Suppressor macrophage treated with lipopolysaccharide for 1 hour (primary cell): ENCODE measurements at places on chromosomes 16 and 17.

DNA sequence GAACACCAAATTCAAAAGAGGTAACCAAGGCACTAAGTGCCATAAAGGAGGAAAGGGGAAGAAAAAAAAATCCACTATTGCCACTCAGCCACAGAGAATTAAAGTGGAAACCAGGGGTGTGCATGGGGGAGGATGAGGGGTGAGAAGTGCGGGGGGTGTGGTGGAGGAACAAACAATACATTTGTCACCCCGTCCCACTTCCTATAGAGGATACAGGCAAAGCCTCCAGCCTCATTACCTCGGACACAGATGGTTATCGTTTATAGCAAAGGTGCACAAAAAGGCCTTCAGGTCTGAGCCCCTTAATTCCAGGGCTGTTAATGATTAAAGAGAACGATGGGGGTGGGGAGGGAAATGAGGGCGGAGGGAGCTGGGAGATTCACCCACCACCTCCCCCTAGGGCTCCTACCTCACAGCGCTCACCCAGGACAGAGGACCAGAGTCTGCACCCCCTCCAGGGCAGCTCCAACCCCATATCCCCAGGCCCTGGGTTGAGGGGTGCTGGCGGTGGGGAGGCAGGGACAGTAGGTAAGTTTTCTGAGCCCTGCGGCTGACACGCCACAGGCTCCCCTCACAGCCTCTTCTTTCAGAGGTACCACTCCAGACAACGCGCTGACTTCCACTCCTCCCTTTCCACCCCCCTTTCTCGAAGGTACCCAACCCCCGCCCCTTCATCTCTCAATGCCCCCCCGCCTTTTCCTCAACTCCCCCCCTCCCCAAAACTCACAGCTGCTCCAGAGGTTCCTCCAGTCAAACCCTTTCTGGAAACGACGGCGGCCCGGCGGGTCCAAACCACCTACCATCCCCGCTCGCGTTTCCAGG lies 470 bp downstream of the DCUN1D3 start:
- DNase-seq = peak; percentile 83

DNA sequence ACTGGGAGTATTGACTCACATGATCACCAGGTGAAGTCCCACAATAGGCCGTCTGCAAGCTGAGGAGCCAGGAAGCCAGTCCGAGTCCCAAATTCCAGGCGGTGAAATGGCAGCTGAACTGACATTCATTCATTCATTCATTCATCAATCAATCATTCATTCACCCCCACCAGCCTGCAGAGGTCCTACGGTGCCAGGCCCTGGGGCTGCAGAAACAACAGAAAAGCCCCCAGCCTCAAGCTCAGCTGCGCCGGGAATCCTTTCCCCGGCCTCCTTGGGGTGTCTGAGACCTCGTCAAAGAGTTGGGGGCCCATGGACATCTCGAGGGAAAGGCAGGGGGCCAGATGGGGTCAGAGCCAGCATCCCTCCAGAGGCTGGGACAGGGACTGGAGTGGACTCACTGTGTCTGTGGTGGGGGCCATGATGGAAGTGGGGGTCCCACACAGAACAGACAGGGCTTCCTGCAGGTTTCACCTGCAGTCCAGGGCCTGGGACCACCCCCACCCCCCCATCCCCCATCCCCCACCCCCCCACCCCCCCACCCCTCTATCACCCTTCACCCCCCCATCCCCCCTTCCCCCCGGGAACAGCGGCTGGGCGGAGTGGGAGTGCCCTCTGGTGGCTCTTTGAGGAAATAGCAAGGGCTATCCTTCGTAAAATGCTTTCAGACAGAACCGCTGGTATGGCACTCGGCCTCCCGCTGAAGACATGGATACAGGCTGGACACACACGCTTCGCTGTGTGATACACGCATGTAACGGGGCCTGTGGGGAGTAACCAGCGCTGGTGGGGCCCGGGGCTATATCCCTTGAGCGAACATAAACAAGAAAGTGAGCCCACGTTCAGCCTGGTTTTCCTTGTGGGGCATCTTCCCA lies 8.5 kb upstream of the ZC3H18 start:
- peak; percentile 52 for DNase-seq

DNA sequence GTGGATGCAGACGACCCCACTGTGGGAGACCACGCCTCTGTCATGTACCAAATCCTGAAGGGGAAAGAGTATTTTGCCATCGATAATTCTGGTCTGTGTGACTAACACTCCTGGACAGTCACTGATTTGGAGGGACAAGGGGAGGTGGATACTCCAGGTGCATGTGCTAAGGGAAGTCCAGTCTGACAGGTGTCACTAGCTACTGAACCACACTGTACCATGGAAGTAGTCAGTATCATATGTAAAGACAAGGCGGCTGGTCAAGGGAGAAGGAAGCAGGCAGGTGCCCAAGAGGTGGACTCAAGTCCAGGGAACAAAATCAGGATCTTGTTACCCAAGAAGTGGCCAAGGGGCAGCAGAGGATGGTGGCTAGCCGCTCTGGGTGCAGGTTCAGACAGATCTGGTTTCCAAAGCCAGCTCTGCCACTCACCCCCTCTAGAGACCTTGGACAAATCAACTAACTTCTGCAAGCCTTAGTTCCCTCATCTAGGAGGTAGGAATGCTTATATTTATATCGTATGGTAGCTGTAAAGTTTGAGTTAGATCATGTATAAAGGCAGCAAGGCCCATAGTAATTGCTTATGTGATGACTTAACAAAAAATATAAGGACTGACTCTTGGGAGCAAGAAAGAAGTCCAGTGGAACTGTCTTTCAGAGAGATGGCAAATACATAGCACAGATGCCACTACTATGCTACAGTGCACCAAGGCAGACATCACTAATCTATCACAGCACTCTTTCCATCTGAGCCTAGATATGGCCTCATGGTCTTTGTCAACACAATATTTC lies 22.1 kb downstream of the CDH5 start:
- no peak for DNase-seq

DNA sequence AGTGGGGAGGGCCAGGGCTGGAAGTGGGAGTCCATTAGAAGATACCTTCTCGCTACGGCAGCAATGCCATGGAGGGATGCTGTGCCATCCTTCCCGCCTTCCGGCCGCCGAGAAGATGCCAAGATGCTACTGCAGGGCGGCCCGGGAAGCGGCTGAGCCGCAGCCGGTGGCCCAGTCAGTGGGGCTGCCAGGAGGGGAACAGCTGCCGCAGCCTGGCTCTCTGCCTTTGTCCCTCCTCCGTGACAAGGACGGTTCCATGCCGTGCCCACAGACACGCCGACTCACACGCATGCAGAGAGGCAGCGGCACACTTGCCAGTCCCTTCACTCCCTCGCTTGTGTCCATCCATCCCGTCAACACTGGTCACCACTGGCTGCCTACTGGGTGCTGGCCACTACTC lies 20.2 kb upstream of the NCBP3 start:
- DNase-seq = no peak

GRCh38 chr17:44198721-44199552 lies 747 bp downstream of the ATXN7L3 start:
- DNase-seq = peak; percentile 61

DNA sequence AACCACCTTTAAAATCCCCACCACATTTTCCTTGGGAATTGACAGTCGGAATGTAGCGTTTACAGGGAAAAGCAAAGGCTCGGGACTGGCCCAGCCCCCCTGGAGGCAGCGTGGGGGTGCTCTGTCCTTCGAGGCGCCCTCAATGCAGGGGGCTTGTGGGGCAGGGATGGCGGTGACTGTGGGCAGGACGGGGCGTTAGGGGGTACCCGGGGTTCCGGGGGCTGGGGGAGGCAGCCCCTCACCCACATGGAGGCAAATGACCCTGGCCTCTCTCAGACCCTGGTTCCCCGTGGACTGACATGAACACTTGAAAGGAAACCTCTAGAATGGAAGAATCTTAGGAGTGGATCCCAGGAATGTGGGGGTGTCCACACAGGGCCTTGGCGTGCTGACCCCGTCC lies 78.4 kb upstream of the GNG13 start:
- no peak for DNase-seq

- peak; percentile 60 for DNase-seq
Observed at GRCh38 chr16:17476414-17477259, 5.9 kb upstream of the XYLT1 start.

- no peak for DNase-seq
Observed at GRCh38 chr16:79456036-79456435, 144.5 kb downstream of the MAF start.

GRCh38 chr17:78532922-78533640 lies 44.1 kb downstream of the DNAH17 start:
- DNase-seq = peak; percentile 86

GRCh38 chr17:9872852-9873251 lies 32.2 kb downstream of the RCVRN start:
- DNase-seq = no peak

DNA sequence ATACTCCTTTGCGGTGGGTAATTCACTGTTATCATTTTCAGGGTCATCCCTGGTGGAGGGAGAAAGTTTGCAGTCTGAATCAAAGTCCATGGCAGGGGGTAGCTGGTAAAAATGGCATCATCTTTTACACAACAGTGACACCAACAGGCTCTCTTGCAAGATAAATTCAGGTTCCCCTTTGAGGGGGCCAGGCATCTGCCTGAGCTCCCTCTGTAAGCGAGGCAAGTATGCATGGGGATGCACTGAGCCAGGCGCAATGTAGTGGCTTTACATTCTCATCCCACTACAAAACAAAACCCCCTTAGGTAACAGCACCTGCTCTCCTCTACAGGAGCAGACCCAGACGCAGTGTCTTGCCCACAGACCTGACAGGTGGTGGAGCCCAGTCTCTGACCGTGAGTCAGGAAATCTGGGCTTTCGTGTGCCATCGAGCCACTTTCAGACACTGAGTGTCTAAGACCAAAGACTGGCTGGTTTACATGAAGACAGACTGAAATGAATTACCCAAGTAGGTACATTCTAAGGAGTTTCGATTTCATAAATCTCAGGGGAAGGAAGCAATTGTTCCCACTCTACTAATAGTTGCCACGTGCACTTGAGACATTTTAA lies 17.7 kb downstream of the LITAFD start:
- no peak for DNase-seq

DNA sequence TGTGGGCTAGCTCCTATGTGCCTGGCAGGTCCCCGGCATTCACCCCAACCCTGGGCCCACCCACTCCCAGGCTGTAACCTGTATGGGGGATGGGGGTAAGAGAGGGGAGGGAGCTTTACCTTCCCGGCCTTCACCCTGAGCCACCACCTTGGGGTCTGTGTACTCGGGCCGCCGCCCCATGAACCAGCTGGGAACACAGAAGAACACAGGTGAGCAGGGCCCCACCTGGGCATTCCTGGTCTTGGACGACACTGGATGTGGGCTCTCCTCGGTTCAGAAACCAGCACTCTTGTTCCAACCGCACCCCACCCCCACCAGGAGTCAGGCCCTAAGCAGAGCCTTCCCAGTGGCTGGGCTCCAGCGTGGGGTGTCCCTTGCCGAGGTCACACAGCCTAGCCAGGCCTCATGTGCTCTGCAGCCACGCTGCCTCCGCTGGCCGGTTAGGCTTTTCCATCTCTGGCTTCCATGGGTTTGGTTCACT lies 18.8 kb downstream of the B9D1 start:
- no peak for DNase-seq

DNA sequence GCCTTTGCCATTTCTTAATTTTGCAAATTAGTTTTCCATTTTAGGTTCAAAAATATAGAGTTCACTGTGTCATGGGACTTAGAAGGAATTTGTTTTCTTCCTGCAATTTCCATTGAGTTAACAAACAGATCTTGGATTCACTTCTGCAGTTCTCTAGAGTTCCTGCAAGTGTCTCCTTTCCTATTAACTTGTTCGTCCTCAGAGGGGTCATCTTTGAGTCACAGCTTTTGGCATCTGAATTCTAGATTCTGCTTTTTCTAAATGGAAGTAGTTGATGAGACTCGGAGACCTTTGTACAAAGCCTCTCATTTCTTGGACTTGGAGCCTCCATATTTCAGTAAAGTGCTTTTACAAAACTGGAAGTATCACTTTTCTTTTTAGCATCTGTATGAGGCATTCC lies 323.3 kb downstream of the BCAS3 start:
- DNase-seq = no peak

GRCh38 chr16:7990626-7991260 lies 599.6 kb downstream of the TMEM114 start:
- DNase-seq = peak; percentile 0

- no peak for DNase-seq
Observed at GRCh38 chr16:19164285-19164684, 3.8 kb upstream of the SYT17 start.

DNA sequence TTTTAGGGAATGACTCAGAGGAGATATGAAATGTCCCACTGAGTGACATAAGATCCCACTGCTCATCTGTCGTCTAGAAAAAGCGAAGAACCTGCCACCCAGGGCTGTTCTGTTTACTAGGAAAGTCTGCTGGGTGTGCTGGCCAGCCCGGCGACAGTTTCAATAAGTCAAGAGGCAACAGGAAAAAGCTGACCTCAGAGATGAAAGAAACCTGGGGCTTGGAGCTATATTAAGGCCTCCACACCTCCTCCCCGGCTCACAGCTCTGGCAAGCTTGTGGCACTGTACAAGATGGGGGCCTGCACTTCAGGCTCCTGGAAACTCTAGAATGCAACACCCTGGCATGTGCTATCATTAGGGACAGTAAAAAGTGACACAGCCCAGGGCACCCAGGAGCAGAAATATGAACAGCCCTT lies 10.6 kb downstream of the ZFHX3 start:
- no peak for DNase-seq

DNA sequence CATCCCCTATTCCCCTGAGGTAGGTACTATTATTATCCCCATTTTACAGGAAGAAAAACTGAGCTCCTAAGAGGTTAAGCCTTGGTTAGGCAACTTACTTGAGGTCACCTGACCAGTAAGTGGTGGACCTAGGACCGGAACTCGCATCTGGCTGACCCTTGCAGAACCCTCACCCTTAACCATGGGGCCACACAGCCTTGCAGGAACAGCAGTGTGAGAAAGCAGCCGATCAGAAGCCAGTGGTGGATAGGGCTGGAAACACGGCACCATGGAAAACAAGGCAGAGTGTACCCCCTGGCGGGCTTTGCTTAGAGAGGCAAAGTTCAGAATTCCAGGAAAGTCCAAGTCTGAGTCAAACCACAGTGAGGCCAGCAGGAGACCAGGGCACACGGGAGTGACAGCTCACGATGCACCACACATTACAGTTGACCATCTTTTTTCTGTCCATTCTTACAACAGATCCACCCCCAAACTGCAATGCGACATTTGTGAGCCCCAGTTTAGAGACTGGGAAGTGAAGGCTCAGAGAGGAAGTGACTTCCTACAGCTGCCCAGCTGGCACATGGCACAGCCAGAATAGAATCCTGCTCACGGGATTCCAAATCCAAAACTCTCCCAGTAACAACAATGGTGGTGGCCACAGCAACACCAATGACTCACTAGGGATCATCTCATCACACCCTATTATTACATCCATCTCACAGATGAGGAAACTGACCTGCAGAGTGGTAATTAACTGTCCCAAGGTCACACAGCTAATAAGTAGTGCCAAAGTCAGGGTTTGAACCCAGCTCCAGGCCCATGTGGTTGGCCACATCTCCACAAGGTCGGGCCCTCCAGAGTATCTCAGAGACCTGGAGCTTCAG lies 20.3 kb downstream of the KIFC3 start:
- DNase-seq = peak; percentile 65
